T-cell (primary cell): ENCODE measurements at places on chromosomes 5 and 9. TPM values are rescaled to one million over a fixed set of nuclear protein-coding genes. Genes with fewer than 3 reads are reported as not detected.

DNA sequence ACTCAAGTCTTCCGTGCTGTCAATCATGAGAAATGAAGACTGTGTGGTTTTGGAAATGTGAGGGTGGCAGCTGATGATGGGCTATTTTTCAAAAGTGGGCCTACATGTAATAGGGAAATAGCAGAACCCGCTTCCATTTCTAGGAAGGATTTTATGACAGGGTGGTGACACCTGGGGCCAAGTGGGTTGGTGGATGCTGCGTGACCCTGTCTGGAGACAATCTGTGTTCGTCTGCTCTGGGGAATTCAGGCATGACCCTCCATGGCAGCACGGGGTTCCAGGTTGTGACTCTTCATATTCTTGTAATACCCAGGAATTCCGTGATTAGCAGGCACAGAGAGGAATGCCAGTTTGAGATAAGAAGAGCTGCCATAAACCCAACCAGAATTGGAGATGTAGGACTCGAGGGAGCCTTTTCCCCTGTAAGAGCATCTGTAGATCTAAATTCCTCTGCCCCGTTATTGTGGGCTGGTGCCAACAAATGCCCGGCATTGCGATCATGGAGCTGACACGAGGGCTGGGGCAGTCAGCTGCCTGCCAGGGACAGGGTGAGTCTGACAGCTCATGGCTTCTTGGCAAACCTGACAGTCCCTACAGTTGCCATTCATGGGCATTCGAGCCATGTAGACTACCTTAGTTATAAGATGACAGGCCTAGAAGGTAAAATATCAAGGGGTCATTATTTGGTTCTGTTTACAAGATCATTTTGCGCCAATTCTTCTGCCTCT lies 279.7 kb downstream of the GADD45G start:
- no peak for DNase-seq

DNA sequence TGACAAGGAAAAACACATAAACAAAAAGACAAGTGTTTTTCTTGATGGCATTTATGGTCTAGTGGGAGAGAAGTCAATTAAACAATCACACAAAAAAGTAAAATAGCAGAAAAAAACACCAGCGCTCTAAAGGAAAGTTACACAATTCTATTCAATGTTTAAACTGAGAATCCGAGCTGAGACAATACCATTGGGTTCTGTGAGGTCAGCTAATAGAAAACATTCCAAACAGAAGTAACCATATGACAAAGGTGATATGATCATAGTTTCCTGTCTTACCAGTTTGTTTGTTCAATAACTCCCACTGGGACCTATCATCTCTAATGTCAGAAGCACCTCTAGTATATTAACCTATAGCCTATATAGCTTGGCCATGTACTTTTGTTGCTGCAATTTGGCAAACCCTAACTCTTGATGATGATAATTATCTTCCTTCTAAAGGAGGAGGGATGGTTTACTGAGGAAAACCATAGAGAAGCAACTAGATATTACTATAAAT lies 1030.0 kb downstream of the CDH12 start:
- no peak for DNase-seq

- no peak for DNase-seq
Measured at GRCh38 chr5:33903118-33903517, 11.3 kb upstream of the ADAMTS12 start.

DNA sequence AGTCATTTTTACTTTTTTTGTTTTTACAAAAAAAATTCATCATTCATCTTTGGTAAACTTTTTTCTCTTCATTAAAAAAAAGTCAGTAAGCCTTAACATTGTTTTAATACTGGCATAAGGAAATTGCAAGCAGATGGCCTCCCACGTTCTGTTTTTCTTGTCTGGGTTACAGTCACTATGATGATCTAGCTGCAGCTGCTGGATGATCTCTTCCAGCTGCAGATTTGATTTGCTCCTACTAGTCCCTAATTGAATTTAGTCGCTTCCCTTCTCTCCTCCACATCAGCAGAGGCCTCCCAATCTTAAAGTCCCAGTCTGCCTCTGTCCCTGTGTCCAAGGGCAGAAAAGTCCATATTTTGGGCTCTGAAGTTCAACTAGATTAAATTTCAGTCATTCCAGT lies 106.8 kb upstream of the PTGER4 start:
- DNase-seq = no peak

- DNase-seq = no peak
Measured at GRCh38 chr9:136045595-136046553, 49.2 kb downstream of the NACC2 start.

Gene ADAMTSL2
- 0.44 TPM for total RNA-seq
